ENCODE measurements at places on chromosomes 13 and 19. TPM values are rescaled to one million over a fixed set of nuclear protein-coding genes. Genes with fewer than 3 reads are reported as not detected.

ZNF763 gene
- 6.1 TPM for total RNA-seq

NLRP13 gene
- not detected for total RNA-seq

CLEC17A gene
- total RNA-seq: 0.21 TPM

CA11 gene
- total RNA-seq: 1.8 TPM

FUT3 gene
- total RNA-seq: 0.63 TPM

ADGRE3 gene
- 0.16 TPM for total RNA-seq

KANK2 gene
- total RNA-seq: 183 TPM

GGN gene
- not detected for total RNA-seq

DNA sequence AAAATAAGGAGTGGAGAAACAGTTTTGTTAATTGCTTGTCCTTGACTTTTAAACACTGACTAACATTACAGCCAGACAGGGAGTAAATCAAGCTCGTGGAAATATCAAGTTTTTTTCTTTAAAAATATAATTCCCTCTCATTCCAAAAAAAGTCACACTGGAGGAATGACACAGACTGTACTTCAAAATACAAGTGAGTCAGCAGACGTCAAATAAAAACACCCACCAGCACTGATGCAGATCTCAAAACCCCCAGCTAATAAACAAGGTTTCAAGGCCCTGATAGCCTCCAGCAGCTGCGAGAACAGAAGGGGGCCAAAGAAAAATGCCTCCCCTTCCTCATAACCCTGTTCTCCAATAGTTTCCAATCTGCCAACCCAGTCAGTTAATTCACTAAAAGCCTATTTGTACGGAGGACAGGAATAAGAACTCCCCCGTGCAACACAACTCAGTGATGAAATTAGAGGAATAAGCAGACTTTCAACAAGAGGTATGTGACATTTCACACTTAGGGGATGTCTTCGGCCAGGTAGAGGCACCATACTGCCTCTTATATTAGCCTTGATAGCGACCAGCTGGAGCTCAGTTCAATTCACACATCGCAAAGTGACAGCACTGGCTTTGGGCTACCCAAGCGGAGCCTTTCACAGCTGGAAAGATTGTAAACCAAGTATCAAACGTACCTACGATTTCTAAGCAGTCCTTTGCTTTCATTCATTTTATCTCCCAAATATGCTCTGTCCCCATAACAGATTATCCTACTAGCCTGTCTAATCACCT is 561.0 kb upstream of the KLF12 start:
- no peak for DNase-seq

GRCh38 chr19:50639121-50640112 is at the start of gene SYT3:
SYT3 (minus strand) TSS chr19:50639881; CDS start chr19:50637411, 2,470 bp downstream.
- no peak for DNase-seq

DNA sequence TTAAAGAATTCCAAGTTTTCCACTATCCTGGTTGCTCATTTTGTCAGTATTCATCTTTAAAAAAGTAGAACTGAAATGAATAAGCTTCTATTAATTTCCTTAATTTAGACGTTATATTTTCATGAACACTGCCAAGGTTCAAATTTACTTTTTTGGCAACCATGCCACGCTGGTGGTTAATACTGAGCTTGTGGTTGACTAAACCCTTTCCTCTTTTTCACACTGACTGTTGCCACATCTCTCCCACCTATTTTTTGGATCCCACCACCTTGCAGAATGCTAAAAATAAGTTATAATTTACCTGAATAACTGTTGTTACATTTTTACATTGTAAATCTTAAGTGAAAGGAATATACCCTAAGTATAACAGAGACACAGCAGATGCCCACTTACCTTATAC is 45.0 kb downstream of the FLT3 start:
- DNase-seq: no peak

DNA sequence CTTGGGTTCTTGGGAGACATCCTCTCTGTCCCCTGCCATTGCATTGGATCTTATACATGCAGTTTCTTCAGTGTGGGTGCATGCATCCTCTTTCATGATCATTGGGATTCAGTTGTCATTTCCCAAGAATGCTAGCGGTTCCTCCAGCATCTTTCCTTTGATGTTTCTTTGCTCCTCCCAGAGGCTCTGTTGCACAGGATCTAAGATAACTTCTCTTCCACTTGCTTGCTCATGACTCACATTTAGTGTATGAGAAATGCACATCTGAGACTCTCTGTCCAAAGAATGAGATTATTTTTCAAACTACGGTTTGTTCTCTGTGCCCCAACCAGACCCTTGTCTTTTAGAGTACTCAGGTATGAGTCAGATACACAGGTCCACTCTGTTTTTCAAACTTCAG is 197.1 kb downstream of the NDFIP2 start:
- DNase-seq: no peak

DNA sequence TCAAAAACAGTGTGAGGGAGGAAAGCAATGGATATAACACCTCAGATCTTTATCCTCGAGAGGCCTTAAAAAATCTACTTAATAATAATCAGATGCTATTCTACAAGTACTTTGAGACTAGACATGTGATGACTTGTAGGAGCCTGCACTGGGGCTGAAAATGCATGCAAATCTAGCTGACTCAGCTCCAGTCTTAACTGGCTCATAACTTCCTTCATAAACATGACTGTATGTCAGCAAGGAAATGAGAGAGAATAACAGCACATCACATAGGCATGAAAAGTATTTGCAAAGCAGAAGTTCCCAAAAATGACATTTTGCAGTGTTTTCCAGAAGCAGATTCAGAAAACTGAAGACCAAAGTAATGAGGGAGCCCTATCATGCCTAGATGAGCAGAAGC is 38.1 kb downstream of the PSG5 start:
- DNase-seq: peak; percentile 66

DNA sequence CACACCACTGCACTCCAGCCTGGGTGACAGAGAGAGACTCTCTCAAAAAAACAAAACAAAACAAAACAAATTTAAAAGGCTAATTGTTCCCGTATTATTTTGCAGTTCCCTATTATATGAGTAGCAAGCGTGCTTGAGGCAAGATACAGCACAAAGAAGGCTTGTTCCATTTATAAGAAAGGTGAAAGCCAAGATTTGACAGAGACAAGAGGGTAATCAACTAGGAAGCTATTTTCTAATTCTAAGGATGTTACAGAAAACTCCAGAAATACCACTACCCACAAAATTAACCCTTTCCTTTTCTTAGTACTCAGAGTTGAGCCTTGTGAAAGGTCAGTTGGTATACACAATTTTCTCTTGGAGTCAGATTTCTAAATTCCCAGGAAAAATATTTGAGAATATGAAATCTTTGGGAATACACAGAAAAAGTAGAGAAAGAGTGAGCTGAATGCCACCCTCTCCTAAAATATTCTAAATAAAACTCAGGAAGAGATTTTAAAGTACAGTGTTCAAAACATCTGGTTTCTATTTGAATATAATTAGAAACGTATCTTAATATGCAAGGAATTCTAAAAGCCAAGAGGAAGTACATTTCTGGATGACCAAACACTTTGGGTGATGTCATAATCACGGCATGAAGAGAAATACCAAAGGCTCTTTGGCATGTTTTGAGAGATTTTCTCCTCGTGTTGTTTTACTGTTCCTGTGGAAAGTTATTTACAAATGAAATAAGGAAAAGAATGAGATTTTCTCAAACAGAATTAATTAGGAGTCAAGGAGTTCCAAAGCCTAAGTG is 63.0 kb upstream of the FLT1 start:
- DNase-seq: no peak

DNA sequence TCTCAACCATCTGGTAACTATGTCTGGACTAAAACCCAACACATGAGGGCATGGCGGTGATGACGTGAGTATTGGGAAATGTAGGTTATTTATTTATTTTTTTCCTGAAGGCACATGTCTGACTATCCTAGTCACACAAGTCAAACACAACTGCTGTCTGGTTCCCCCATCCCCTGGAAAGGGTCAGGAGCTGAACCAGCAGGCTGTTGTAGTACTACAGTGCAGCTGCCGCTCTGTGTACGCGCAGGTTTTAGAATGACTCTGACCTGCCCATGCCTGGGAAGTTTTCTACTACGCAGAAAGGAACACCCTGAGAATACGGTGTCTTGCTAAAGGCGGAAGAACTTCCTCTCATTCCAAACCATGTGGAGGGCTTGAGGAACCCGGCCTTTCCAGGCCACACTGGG is 1.2 kb downstream of the SLC7A1 start:
- peak; percentile 29 for DNase-seq

DNA sequence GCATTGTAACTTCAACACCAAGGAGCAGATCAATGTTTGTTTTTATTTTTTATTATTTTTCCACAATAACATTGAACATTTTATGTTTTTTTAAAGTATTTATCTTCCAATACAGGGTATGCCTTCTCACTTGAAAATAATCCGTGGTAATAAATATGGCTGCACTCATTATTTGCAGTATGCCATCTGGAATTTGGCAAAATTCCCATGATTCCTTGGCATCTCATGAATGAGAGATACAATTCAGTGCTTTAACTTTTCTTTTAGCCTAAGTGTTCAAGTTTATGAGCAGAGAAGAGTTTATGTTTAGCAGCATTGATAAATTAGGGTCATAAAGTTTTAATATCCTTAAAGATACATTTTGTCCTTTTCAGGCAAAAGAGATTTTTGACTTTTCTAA is 1109.6 kb upstream of the ATXN8OS start:
- no peak for DNase-seq

GRCh38 chr19:44869733-44870470 is 21.2 kb upstream of the TOMM40 start:
- DNase-seq: no peak

GRCh38 chr13:36054041-36054440 is 77.1 kb downstream of the DCLK1 start:
- DNase-seq: no peak

GRCh38 chr19:31510635-31511034 is 161.4 kb upstream of the TSHZ3 start:
- no peak for DNase-seq

GRCh38 chr13:42650506-42650905 is 76.6 kb downstream of the TNFSF11 start:
- no peak for DNase-seq

- no peak for DNase-seq
Observed at GRCh38 chr19:2354670-2355069, 5.4 kb upstream of the TMPRSS9 start.

- no peak for DNase-seq
Observed at GRCh38 chr13:85019121-85019520, 780.1 kb downstream of the SLITRK6 start.

DNA sequence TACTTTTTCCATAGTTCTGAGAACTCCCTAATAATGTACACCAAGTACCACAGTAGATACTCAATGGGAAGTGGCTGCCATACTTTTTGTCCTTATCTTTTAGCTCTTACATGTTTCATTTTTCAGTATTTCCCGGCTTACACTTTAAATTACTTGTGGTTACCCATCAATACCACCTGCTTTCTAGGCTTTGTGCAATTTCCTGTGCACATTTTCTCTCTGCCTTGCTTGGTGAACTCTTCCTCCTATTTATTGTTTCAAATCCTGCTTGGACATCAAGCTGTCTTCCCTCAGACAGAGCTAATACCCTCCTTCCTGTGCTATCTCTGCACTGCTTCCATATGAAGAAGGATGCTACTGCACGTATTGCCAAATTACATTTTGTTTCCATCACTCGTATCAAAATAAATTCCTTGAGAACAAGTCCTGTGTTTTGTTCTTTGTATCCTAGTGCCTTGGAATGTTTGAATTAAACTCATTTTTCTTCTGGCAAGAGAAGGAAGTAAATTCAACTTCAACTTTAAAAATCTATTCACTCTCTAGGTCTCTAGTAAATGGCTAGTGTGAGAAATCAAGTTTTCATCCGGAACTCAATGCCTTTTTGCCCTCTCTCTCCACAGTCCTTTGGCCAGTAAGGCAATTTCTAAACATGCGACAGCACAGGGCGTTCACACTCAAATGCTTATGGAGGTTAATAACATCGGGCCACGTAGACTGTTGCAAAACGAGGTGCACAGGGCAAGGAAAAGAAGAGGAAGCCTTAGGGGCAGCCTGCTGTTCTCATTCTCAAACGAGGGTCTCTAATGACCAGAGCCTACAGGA is 5.6 kb downstream of the ZAR1L start:
- no peak for DNase-seq

GRCh38 chr13:98236197-98236596 is 59.1 kb upstream of the RNF113B start:
- no peak for DNase-seq
